ENCODE measurements at places on chromosomes 13 and 19.

GRCh38 chr13:112868308-112868707 lies 100.7 kb upstream of the MCF2L start:
- no peak for DNase-seq

- no peak for DNase-seq
Observed at GRCh38 chr19:41384351-41384750, 8.0 kb downstream of the TMEM91 start.

- DNase-seq: no peak
Observed at GRCh38 chr19:40279120-40279551, 6.0 kb downstream of the AKT2 start.

DNA sequence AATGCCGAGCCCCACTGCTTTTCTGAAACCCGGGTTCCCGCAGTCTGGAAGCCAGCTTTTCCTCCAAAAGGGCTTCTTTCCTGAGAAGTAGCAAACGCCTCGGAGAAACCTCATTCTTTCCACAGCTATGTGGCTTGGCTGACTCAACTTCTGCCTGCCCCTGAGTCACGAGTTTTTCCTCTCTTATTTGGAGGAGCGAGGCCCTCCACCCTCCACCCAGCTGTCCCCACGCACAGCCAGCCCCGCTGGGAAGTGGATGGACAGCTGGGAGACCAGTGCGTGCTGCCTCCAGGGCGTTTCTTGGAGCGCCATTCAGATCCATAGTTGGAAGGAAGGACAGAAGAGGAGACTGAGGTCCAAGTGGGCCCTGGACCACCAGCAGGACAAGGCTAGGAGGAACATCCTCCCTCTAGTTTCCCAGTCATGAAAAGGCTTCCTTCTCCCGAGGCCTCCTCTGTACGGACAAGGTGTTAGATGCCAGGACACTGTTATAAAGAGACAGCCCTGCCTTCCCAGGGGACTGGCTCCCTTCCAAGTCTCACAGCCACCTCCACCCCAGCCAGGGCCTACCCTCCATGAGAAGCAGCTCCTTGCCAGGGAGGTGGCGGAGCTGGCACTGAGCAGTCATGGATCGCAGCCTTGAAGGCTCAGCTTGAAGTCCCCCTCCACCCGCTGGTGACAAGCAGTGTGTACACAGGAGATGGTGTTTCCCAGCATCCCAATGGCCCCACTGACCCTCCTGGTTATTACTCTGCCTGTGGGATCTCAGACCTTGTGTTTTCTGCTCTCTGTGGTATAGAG lies 2.5 kb upstream of the PLEKHF1 start:
- DNase-seq: peak; percentile 47

DNA sequence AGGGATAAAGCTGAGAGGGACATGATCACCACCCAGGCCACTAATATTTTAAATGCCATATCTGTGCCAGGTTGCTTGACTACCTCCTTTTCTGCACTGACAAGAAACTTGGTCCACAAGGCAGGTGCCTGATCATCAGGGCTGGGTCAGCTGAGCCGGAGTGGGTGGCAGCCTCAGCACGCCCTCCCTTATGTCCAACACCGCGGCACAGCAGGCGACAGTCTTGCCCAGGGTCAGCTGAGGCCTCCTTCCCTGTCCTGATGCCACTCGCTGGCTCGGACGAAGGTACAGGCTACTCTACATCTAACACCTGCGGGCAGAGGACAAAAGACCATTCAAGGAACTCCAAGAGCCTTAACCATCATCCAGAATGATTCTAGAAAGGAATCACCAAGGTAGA lies 16.9 kb downstream of the ZC3H4 start:
- no peak for DNase-seq

DNA sequence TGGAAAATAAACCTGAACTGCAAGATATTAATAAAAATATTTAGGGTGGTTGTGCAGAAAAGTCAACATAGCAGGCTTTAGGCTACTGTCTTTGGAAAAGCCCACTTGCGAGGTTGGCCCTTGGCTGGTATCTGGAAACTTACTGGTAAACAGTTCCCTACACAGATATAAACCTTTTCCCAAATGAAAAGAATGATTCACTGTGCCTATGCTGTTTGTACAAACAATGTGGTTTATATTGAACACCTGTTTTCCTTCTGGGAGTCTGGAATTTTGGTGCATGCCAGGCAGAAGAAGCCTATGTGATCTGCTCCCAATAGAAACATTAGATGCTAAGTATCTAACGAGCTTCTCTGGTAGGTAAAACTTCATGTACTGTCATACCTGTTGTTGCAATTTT lies 29.7 kb upstream of the SOHLH2 start:
- no peak for DNase-seq
